ENCODE measurements at places on chromosomes 4 and X.

- DNase-seq, result no peak
Measured at GRCh38 chrX:11530621-11531020, 135.1 kb downstream of the ARHGAP6 start.

- DNase-seq, result no peak
Measured at GRCh38 chr4:5127556-5127955, 76.3 kb downstream of the STK32B start.

DNA sequence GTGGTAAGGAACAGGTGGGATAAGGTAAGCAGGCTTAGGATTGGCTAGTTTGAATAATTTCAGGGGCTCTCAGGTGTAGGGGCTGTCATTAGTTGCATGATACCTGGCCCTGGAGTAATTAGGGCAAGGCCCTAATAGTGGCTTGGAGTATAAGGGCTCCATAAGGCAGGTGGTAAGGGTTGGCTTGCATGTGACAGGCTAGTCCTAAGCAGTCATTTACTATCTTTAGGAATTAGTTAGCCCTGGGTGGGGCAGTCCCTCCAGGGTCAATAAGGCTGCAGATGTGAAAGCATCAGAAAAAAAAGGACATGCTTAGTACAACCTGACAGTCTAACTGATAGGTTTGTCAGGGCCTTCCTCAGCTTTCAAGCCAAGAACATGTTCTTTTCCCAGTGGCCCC is 7.8 kb upstream of the TMPRSS11D start:
- DNase-seq, result no peak

- no peak for DNase-seq
Measured at GRCh38 chr4:172980219-172980618, 188.4 kb upstream of the GALNT7 start.

DNA sequence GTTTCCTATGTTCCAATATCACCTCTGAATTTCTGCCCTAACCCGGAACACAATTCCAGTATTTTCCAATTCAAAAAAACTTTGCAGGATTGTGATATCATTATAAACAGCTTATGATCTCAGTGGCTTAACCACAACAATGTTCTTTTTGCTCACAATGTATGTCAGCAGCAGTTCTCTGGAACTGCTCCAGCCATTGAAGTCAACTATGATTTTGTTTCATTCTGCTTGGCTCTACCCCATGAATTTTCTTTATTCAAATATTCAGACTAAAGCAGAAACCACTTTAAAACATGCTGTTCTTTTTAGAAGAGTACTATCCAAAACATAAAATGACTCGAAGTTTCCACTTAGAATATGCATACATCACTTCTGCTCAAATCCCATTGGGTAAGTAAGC is 1611.1 kb downstream of the ARAP2 start:
- DNase-seq, result no peak

DNA sequence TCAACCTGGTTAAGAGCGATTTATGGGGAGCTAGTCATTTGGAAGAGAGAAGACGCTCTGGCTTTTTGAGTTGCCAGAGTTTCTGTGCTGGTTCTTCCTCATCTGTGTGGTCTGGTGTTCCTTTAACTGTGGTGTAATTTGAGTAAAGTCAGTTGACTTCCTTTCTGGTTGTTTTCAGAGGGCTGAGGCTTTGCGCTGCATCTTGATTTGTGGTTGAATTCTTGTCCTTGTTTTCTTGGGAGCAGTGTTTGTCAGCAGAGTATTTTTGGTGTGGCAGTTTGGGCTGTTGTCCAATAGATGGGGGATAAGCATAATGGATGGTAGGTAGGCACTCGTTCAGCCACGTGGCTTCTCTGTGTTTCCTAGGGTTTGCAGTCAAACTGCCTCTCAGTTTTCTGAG is 2143.2 kb upstream of the TENM3 start:
- no peak for DNase-seq

DNA sequence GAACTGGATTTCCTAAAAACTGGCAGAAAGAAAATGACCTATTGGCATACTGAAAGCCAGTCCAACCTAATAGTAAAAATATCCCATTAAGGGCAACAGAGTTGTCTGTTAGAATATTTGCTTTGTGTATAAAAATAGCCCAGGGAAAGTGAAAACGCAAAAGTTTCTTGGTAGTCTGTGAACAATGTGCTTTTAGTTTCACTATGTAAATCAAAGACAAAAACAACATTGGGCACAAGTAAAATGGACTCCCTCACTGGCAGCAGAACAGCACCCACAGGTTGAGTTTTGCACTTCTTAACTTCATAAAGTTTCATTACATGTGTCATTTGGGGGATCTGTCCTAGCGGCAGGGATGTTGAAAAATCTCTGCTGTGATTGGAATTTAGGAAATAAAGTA is 4.3 kb upstream of the FGG start:
- DNase-seq, result no peak

DNA sequence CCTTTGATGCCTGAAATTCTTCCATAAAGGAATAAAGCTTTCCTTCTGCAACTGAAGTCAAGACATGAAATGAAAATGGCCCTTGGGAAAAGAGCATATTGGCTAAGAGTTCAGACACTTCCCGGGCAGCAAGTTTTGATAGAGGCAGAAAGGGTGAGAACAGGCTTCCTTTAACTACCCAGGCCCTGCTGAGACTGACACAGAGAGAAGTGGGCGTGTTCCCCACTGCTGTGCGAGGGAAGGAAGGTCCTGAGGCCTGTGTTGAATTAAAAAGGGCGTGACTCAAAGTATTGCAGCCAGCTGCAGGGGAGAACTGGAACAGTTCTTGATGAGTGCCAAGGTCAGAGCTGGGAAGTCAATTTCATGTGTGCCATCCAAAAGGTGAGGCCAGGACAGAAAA is 33.9 kb upstream of the ADGRG2 start:
- no peak for DNase-seq

DNA sequence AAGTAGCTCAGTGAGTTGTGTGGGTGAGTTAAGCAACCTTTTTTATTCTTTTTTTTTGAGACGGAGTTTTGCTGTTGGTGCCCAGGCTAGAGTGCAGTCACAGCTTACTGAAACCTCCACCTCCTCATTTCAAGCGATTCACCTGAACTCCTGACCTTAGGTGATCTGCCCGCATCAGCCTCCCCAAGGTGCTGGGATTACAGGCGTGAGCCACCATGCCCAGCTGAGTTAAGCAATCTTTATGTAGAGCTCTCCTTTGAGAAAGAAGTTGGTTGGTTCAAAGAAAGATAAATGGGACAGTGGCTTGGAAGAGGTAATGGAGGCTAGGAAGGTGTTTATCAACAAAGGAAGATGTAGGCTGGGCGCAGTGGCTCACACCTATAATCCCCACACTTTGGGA is 3.2 kb downstream of the MSMO1 start:
- peak; percentile 58 for DNase-seq

- DNase-seq, result no peak
Measured at GRCh38 chrX:1422135-1422465, 30.2 kb upstream of the SLC25A6 start.

DNA sequence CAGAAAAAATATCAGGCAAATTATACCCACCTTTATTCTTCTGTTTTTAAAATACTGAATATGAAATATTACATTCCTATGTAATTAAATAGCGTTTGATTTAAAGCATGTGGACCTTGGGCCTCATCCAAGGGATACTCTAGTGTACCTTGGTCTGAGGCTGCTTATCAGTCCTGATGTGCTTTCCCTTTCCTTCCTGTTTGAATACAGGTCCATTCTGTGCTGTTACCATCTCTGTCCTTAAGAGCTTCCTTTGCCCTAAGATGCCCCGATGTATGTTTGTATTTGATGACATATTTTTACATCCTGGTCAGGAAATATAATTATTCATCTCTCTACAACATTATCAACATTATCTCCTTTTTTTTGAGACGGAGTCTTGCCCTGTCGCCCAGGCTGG is 24.1 kb downstream of the FAT4 start:
- no peak for DNase-seq

- no peak for DNase-seq
Measured at GRCh38 chr4:118904418-118904817, 15.8 kb downstream of the SYNPO2 start.

- no peak for DNase-seq
Measured at GRCh38 chr4:19300213-19300612, 951.5 kb upstream of the SLIT2 start.

DNA sequence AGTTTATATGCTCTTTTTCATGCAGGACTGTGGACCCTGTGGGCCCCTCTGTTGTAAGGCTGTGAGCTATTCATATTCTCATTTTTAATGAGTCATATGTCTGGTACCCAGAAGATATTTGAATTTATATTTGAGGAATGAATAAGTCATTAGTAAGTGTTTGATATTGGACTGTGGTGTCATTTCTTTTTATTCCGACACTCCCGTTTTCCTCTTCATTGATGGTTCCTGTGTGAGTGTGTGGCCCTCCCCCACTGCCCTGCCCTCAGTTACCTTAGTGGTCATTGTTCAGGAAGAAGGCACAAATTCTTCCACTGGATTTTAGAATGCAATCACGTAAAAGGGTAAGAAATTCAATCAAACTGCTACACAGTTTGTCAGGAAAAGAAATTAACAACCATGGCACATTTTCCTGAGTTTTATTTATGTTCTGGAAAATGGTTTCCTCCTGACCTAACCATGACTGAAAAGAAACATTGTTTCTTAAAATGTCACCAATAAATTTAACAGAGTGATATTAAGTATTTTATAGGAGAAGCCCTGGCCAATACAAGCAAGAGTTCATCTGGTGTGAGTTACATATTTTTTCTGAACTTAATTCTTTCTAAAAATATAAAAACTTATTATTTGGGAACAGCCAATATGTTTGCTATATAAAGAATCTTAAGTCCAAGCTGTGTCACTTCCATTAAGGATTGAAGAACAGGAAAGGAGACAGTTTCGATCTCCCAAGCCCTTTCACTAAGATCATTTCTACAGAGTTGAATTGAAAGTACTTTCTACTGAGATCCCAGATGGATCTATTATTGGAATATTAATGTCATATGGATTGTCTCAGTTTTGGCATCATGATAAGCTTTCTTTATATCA is 370.5 kb upstream of the ANXA10 start:
- no peak for DNase-seq

DNA sequence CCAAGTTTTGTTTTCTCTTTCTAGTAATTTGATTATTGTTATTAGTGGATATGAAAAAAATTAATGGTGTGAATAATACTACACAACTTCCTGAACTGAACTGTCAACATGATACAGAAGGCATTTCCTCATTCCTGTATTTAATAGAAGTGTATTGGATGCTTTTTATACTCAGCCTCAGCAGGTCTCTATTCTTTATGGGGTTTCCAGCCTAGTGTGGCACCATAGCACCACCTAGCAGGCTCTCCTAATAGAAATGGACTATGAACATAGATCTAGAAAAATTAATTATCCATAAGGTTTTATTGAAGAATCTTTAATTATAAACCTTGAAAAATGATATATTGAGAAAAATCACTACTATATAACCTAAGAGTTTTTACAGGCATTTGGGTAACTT is 52.4 kb downstream of the GLRB start:
- DNase-seq, result no peak

DNA sequence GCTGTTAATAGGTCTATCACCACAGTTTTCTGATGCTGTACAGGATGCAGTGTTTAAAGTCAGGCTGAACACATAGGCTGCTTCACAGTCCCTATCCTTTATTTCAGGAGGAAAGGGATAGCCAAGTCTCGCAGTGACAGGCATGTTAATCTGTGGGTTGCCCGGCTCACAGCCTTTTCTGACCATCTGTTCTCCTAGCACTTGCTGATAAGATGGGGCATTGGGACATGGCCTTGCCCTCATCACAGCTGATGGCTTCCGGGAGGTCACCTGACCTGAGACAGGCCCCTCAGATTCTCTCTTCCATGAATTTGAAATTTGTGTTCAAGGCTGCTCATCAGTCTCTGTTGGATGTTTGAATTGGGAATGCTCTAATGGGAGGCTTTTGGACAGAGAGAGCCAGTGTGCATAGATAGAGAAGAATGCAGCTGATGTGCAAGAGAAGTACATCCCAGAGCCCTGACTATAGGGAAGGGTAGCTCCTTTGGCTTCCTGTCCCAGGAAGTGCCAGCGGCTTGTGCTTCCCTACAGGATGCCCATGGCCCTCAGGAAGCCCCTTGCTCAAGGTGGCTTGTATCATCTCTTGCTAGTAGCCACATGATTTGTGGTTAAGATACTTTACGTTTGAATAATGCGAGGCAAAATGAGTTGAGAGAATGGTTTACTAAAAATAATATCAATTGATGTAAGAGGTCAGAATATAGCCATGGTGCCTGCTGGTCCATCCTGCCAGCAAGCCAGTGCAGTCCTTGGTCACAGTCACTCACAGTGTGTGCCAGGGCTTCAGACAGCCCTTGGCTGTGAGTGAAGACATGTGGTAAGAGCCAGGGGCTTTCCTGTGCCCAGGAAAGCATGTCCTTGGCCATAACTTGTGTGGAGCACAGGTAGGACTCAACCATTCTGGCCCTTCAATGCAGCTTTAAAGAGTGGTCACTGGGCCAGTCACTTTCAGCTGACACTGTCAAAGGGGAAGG is 88.6 kb downstream of the TSPAN7 start:
- no peak for DNase-seq

DNA sequence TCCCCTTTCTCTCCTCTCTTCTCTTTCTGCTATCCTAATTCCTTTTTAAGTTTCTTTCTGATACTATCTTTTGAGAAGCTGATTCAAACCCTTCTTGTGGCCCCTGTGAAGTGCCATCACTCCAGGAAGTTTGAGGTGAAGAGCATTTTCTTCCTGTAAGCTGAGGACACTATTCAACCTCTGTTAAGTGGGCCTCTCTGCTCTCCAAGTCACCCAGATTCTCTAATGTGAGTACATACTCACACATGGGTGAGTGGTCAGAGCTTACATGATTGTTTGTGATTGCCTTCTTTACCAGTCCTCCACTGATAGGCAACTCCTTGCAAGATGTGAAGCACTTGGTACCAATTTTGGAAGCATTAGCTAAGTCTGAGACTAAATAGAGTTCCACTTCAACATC is 18.4 kb upstream of the SMIM10L2A start:
- DNase-seq, result no peak

GRCh38 chr4:5184606-5185005 is 133.3 kb downstream of the STK32B start:
- DNase-seq, result no peak

DNA sequence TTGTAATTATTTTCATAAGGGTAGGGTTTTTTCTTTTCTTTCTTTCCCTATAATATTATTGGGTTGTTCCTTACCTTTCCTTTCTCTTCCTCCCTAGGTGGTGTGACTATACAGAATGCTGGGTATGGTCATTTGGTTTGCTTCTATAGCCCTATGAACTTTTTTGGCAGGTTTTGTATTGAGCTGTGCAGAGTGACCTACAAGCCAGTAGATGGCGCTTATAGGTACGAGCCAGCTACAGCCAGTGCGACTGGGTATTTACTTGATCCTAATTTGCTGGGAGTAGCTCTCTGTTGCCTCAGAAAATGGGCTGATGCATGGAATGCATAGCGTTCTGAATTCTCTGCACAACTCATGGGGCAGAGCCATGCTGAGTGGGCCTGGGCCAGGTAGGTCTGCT is 423.3 kb downstream of the MAGEE1 start:
- no peak for DNase-seq

DNA sequence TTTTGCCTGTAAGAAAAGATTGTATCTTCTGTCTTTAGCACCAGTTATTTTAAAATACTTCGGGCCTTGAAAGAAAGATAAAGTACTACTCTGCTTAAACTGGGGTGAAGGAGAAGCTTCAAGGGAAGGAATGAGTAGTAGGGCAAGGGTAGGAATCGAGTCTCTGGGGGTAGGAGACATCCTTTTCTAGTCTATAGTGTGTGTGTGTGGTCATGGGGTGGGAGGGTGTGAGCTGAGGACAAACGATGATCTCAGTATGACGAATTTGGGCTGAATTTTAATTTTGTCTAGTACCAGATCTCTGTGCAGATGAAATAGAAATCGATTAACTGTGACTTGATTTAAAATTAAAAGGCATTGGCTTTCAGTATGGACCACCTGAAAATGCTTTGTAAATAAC is 3.3 kb upstream of the MYOZ2 start:
- no peak for DNase-seq

Data from trophoblast cell (in vitro differentiated cells and primary cell).